ENCODE measurements at places on chromosomes 2 and 18. TPM values are rescaled to one million over a fixed set of nuclear protein-coding genes. Genes with fewer than 3 reads are reported as not detected.
A peak's percentile ranks its signal among the peaks of the same experiment; 100 is the strongest.

GRCh38 chr2:149399934-149400615 is 69.7 kb downstream of the LYPD6 start:
- H3K4me1 ChIP-seq, result no peaks in the 10 kb centered on the region
- no peak overlapping the region for H3K27ac ChIP-seq
- H3K36me3 ChIP-seq, result no peaks in the 10 kb centered on the region
- DNase-seq, result peak; percentile 24
- H3K4me3 ChIP-seq, result no peak overlapping the region
- no peaks in the 10 kb centered on the region for H3K27me3 ChIP-seq

NAT8 gene
- 0.19 TPM for polyA plus RNA-seq

FOXD4L1 gene
- 0.06 TPM for polyA plus RNA-seq

DNA sequence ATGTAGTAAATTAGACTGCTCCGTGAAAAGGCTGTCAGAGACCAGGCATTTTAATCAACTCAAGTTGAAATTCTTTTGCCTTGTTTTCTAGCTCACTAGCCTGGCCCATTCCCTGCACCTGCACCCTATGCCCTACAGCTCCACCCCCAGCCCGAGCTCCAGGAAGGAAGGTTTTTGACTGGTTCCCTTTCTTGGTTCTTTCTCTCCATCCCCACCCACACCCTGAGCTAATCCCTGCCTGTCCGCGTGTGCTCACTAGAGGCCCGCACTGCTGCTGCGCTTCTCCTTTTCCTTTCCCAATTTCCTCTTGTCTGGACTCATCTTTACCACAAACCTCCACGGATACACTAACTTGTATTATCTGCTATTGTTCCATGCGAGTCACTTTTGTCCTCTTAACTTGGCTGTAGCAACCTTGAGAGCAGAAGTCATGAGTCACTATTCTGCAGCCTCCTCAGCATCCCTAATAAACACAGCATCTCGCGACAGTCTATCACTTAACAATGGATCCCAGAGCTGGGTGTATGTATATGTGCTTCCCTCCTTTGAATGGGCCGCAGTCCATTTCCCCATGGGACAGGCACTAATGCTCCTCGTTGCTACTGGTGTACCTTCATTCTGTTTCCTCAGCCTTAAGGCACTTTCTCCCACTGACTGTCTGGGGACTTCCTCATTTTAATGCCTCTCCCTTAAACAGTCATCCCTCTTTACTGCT is 36.5 kb downstream of the COLEC12 start:
- no peaks in the 10 kb centered on the region for H3K36me3 ChIP-seq
- H3K4me1 ChIP-seq, result no peaks in the 10 kb centered on the region
- H3K27ac ChIP-seq, result no peak overlapping the region
- no peak for DNase-seq

GRCh38 chr18:14089781-14090180 is 42.5 kb downstream of the ZNF519 start:
- H3K27me3 ChIP-seq, result no peaks in the 10 kb centered on the region
- H3K27ac ChIP-seq, result no peak overlapping the region
- H3K36me3 ChIP-seq, result no peaks in the 10 kb centered on the region
- no peak overlapping the region for H3K4me3 ChIP-seq

DNA sequence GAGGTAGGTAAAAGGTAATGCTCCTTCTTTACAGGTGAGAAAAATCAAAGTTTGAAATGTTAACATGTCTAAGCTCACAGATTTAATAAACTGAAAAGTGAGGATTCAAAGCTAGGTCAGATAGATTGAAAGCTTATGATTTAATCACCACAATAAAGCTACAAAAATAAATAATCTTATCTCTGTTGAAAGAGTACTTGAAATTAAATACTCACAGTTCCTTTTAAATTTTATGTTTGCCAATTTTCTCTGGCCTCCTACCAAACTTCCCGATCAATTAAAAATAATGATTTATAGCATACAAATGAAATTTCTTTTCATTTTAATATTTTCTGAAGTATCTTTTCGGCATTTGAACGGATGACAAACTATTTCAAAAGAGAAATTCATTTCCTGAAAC is 77.3 kb downstream of the GAREM1 start:
- DNase-seq, result no peak
- no peaks in the 10 kb centered on the region for H3K27me3 ChIP-seq
- H3K27ac ChIP-seq, result no peak overlapping the region
- no peaks in the 10 kb centered on the region for H3K36me3 ChIP-seq

DNA sequence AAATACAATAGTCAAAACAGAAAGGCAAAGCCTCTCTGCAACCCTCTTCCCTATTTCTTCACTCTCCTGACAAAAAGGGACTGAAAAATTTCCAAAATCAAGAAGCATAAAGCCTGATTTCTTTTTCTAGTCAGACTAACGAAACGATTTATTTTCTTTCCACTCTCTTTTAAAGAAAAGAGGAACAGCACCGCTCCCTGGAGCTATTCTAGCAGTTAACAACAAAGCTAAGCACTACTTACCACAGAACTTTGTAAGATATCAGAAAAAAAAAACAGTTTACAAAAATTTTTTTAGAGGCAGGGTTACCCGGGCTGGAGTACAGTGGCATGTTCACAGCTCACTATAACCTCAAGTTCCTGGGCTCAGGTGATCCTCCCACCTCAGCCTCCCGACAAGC is 14.4 kb upstream of the FHL2 start:
- peaks cover 17% of the 10 kb centered on the region for H3K4me1 ChIP-seq
- H3K36me3 ChIP-seq, result no peaks in the 10 kb centered on the region
- H3K4me3 ChIP-seq, result no peak overlapping the region
- no peak overlapping the region for H3K27ac ChIP-seq
- peaks cover 6% of the 10 kb centered on the region for H3K27me3 ChIP-seq

GRCh38 chr2:50786345-50786744 is 245.6 kb downstream of the NRXN1 start:
- H3K4me3 ChIP-seq, result no peak overlapping the region
- DNase-seq, result no peak
- no peaks in the 10 kb centered on the region for H3K36me3 ChIP-seq
- no peak overlapping the region for H3K27ac ChIP-seq
- no peaks in the 10 kb centered on the region for H3K4me1 ChIP-seq
- H3K27me3 ChIP-seq, result no peaks in the 10 kb centered on the region

CBLN2 gene
- 1.1 TPM for polyA plus RNA-seq

UGT1A4 gene
- not detected for polyA plus RNA-seq

GRCh38 chr2:215299337-215299859 is 12.5 kb upstream of the ATIC start:
- H3K4me1 ChIP-seq, result no peaks in the 10 kb centered on the region
- H3K27me3 ChIP-seq, result no peaks in the 10 kb centered on the region
- no peak overlapping the region for H3K27ac ChIP-seq
- H3K4me3 ChIP-seq, result no peak overlapping the region
- DNase-seq, result no peak

DNA sequence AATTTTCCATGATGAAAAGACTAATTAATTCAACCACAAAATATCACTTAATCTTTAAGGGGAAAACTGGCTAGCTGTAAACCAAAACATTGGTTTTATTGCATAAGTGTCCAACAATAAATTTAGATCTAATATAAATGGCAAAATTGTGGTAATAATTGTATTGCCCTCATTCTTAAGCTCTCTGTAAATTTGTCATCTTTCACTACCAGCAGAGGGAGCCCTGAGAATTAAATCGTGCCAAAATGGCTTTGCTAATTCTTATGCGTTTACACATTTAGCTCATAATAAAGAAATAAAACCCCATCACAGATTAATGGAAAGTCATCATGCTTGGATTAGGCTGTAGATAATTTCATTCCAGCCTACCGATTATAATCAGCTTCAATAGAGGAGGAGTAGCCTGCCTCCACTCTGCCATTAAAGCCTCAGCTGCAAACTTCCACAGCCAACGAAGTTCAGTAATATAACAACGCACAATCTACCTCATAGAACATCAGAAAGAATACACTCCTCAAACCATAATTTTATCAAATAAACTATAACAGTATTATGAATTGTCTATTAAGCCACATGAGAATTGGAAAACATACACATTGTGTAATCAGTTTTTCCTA is 70.0 kb upstream of the ATP5MC3 start:
- H3K4me3 ChIP-seq, result no peak overlapping the region

DNA sequence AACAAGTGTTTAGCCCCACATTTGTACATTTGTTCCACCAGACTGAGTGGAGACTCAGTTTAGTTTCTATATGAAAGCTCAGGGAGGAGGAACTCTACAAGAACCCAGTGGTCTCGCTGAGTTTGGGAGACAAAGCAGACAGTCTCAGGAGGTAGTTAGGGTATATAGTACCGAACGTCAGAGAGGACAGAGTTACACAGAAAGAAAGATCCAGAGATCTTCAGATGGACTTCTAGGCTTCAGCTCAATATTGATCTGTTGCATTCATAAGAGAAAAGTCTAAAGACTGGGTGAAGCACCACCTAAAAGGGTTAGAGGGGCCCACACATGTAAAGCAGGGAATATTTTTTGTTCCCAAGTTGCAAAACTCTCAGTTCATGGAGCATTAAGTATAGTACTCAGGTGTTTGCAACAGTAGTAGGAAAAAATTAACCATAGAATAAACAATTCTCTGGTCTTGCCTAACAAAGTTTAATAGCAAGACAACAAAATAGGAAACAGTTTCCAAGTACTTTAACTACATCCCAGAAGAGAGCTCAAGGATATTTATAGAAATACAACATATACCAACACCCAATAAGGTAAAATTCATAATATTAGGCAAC is 4.2 kb downstream of the TFPI start:
- H3K36me3 ChIP-seq, result peaks cover 9% of the 10 kb centered on the region
- H3K27ac ChIP-seq, result peak overlapping the region; percentile 61
- peak; percentile 61 for DNase-seq
- no peaks in the 10 kb centered on the region for H3K27me3 ChIP-seq
- peak overlapping the region; percentile 82 for H3K4me3 ChIP-seq

DNA sequence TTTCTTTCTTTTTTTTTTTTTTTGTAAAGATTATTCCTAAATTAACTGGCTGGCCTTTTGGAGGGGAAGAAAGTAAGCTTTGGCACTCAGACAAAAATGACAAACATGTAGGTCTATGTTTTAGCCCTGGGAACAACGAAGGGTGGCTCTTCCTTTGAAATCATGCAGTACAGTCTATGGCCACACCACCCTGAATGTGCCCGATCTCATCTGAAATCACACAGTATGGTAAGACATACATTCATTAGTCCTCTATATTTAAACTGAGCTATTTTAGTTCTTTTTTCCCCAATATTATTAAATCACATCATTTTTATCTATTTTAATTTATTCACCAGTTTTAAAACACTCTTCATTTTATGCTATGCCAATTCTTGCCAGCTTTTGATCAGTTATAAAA is 48.2 kb downstream of the PLA2R1 start:
- peaks cover 4% of the 10 kb centered on the region for H3K36me3 ChIP-seq
- no peak overlapping the region for H3K27ac ChIP-seq
- DNase-seq, result no peak
- no peaks in the 10 kb centered on the region for H3K27me3 ChIP-seq
- H3K4me1 ChIP-seq, result no peaks in the 10 kb centered on the region
- no peak overlapping the region for H3K4me3 ChIP-seq

- H3K4me1 ChIP-seq, result peaks cover 38% of the 10 kb centered on the region
- H3K36me3 ChIP-seq, result no peaks in the 10 kb centered on the region
- H3K27ac ChIP-seq, result no peak overlapping the region
- H3K4me3 ChIP-seq, result no peak overlapping the region
Measured at GRCh38 chr2:109348190-109348589, 219.2 kb downstream of the SH3RF3 start.

ANTXR1 gene
- polyA plus RNA-seq, result 3.7 TPM

DNA sequence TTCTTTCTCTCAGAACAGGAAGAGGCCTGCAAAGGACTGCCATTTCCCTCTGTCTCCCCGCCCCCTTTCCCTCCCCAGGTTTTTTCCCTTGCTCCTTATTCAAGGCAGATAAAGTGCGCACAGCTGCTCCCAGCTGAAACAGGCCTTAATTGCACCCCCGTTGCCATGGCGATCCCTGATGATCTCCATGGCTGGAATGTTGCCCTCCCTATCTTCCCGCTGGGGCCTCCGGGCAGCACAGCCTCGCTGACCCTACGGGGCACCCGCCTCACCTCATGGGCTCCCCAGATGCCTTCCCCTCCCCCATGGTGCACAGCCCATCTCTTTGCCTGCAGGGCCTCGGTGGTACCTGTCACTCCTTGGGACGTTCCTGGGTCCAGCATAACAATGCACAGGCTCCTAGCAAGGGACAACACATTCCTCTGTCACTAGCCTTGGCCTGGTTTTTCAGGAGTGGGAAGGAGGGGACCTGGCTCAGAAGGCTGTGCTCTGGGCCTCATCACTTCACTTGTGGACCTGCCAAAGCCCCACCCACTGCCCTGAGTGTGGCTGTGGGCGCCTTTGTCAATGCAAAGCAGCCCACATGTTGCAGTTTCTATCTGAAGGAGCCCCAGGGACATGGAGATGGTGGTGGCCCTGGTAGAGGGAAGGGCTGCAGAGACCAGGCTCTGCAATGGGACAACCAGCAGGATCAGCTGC is 115.0 kb downstream of the CELF4 start:
- H3K4me1 ChIP-seq, result no peaks in the 10 kb centered on the region
- H3K36me3 ChIP-seq, result no peaks in the 10 kb centered on the region
- H3K27ac ChIP-seq, result no peak overlapping the region
- H3K27me3 ChIP-seq, result no peaks in the 10 kb centered on the region
- H3K4me3 ChIP-seq, result no peak overlapping the region
- no peak for DNase-seq

GRCh38 chr2:179532863-179533278 is 268.2 kb upstream of the SESTD1 start:
- H3K4me1 ChIP-seq, result no peaks in the 10 kb centered on the region
- no peaks in the 10 kb centered on the region for H3K27me3 ChIP-seq
- H3K36me3 ChIP-seq, result no peaks in the 10 kb centered on the region
- no peak for DNase-seq
- no peak overlapping the region for H3K4me3 ChIP-seq
- H3K27ac ChIP-seq, result no peak overlapping the region

GRCh38 chr2:31467426-31467825 is 52.9 kb upstream of the XDH start:
- H3K36me3 ChIP-seq, result no peaks in the 10 kb centered on the region
- DNase-seq, result no peak
- H3K4me3 ChIP-seq, result no peak overlapping the region
- H3K27ac ChIP-seq, result no peak overlapping the region
- no peaks in the 10 kb centered on the region for H3K4me1 ChIP-seq

DNA sequence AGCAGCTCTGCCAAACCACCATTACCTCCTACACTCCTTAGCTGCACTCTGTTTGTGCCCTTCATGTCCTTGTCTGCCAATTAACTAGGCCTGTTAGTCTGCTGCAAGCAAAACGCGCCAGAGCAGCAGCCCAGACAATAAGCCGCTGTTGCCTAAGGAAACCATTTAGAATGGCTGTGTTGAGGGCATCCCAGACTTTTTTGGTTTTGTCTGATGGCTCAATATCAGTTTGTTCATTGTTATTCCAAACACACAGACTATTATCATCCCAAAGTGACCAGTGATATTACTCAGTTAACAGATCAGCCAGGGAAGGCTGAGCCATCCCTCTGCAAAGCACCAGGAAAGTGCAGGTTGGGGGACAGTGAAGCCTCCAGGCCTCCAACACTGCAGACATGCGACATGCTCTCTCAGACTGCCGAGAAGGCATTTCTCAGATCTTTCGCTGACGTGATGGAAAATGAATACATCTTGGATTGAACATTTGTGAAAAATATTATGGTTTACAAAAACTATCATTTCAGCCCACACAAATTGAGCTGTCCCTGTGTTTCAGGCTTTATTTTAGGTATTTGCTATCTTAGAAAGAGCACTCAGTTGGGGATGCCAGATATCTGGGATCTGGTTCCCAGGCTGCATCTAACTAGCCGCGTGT is 182.0 kb upstream of the HNRNPA3 start:
- H3K36me3 ChIP-seq, result no peaks in the 10 kb centered on the region
- H3K4me1 ChIP-seq, result no peaks in the 10 kb centered on the region
- H3K27ac ChIP-seq, result no peak overlapping the region
- no peak for DNase-seq
- peaks cover 2% of the 10 kb centered on the region for H3K27me3 ChIP-seq

GRCh38 chr18:24534737-24535136 is 74.3 kb downstream of the HRH4 start:
- no peak overlapping the region for H3K4me3 ChIP-seq
- H3K4me1 ChIP-seq, result peaks cover 10% of the 10 kb centered on the region
- H3K36me3 ChIP-seq, result no peaks in the 10 kb centered on the region

Data from endothelial cell of umbilical vein (primary cell).